ENCODE measurements at places on chromosomes 2 and 18.

DNA sequence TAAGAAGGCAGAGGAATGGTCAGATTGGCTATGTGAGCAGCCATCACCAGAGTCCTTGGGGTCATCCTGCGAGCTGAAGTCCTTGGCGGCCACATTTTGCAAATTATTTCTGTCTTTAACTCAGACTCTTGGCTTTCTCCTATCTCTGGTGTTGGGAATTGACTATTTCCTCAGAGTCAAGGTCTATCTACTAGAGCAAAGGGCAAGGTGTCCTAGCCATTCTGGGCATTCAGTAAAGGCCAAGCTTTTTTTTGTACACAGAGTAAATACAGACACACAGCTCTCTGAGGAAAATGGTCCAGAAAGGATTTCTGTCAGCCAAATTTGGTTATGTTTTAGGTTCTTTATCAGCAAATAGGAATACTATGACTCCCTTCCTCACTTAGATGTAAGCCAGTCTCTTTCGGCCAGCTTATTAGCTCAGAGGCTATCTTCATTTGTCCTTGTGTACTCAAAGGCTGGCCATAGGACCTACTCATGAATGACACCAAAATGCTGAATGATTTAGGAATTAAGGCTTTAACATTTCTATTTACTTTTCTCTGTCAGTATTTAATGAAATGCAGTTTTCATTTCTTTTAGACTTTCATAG, 146.5 kb downstream of the CNTNAP5 start:
- DNase-seq = no peak

GRCh38 chr2:200335657-200336056, 29.2 kb downstream of the SPATS2L start:
- no peak for DNase-seq

DNA sequence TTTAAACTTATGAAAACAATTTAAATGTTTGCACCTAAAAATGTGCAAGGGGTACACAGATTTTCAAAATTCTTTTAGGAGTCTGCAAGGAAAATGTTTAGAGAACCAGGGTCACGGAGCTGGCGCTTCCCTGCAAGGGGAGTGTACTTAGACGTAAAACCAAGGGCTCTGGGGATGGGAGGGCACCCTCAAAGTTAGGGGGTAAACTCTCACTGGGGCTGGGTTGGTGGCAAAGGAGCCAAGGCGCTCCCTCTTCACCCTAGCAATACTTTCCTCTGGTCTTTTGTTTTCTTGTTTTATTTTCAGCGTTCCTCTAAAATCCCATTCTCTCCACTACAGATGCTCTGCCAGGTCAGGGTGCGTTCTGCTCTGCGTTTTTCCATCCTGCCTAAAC, 20.0 kb downstream of the TMEM247 start:
- DNase-seq = no peak

GRCh38 chr18:29436459-29436858, 1259.5 kb upstream of the CDH2 start:
- no peak for DNase-seq

DNA sequence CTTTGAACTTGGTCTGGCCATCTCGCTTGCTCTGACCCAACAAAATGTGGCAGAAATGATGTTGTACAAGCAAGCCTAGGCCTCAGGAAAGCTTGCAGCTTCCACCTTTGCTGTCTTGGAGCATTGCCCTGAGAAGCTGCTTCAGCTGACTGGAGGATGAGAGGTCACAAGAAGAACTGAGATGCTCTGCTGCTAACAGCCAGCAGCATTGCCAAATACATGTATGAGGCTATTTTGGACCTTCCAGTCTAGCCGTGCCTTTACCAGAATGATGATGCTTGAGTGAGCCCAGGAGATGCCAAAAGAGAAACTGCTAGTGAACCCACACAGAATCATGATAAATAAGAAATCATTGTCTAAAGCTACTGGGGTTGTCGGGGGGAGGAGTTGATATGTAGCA, 13.2 kb upstream of the ITGAV start:
- DNase-seq = no peak

DNA sequence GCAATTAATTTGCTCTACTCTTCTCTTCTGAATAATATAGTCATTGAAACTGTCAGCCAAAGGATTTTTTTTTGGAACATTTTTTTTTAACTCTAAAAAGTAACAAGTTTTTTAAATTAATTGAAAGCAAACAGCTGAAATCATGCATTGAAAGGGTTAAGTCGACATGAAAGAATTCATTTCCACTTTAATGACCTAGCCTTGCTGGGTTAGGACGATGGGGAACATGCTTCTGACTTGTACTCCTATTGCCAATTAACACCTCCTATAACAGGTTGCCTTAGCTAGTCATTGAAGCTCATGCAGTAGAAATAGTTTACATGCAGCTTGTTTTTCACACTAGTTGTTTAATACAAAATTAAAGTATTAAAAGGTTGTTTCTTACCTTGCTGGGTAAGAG, 47.8 kb downstream of the PSMD14 start:
- no peak for DNase-seq

DNA sequence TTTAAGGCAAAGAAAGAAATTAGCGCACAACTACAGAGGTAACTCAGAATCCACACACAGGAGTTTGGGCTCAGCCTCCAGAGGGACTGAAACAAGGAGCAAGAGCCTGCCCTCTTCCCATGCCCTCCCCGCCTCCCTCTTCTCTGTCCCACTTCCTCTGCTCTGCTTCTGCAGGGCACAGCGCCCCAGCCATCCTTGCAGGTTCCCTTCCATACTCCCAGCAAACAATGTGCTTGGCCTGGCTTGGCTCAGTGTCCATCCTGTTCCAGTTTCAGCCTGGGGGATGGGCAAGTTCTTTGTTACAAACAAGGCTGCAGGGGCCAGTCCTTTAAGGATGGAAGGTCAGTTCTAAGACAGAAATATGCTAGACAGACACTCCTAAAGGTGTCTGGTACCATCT, 133.5 kb downstream of the CDH20 start:
- DNase-seq = no peak

- no peak for DNase-seq
Observed at GRCh38 chr2:68857855-68858456, 13.2 kb downstream of the BMP10 start.

DNA sequence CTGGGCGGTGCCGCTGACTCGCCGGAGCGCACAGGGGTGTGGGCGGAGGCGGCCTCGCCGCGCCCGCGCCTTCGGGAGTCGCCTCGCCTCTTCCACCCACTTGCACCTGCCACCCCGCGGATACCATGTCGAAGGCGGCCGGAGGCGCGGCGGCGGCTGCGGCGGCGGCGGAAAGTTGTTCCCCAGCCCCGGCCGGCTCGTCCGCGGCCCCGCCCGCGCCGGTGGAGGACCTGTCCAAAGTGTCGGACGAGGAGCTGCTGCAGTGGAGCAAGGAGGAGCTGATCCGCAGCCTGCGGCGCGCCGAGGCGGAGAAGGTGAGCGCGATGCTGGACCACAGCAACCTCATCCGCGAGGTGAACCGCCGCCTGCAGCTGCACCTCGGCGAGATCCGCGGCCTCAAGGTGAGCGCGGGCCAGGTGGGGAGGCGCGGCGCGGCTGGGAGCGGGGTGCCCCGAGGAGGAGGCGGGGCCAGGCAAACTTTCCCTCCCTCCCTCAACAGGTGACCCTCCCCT, 766 bp downstream of the CCDC85A start:
- no peak for DNase-seq
